ENCODE measurements at places on chromosomes 13 and 19.

- no peak for DNase-seq
Measured at GRCh38 chr19:23521471-23521870, 126.2 kb upstream of the ZNF91 start.

DNA sequence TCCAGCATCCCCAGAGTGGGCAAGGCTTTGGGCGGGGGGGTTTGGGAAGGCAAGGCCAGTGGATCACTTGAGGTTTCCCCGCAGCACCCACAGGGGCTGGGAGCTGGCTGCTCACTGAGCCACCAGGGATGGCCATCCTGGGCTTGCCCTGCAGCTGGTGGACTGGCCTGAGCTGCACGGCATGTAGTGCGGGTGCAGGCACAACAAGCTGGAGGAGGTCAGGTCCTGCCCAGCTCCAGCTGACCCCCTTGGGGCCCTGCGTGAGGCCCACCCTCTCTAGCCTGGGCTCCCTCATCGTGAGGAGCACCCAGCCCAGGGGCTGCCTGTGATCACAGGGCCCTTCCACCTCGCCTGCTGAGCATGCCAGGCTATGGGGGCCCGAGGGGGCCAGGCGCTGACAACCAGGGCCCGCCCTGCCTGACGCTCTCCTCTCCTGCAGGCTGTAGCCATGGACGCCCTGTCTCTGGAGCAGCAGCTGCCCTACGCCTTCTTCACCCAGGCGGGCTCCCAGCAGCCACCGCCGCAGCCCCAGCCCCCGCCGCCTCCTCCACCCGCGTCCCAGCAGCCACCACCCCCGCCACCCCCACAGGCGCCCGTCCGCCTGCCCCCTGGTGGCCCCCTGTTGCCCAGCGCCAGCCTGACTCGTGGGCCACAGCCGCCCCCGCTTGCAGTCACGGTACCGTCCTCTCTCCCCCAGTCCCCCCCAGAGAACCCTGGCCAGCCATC is 22.9 kb downstream of the COMP start:
- DNase-seq: no peak

DNA sequence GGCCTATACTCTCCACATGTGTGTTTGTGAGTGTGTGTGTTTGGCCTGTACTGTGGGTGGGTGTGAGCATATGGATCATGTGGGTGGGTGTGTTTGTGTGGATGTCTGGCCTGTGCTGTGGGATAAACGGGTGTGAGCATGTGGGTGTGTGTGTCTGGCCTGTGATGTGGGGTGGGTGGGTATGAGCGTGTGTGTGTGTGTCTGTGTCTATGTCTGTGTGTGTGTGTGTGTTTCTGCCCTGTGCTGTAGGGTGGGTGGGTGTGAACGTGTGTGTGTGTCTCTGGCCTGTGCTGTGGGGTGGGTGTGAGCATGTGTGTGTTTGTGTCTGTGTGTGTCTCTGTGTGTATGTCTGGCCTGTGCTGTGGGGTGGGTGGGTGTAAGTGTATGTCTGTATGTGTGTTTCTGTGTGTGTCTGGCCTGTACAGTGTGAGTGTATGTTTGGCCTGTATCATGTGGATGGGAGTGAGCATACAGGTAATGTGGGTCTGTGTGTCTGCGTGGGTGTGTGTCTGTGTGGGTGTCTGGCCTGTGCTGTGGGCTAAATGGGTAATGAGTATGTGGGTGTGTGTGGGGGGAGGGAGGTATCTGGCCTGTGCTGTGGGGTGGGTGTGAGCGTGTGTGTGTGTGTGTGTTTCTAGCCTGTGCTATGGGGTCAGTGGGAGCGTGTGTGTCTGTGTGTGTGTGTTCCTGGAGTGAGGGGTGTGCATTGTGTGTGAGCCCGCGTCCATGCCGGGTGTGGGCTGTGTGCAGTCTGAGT is 20.8 kb upstream of the KCTD15 start:
- DNase-seq: no peak

DNA sequence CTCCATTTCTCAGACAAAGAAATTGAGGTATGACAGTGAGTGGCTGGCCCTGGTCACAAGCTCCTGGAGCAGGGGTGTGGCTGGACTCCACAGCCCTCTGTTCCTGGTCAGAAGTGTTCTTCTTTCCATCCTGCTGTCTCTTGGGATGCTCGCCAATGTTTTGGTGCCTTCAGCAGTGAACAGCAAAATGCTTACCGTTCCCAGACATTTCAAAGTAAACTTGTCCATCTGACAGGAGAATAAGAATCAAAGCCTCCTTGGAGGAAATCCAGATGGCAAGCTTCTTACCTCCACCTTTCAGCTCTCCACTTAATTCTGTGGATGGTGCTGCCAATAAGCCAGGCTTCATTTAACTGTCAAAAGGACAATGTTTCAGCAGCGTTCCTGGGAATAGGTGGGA is 954.1 kb downstream of the UQCRFS1 start:
- no peak for DNase-seq

DNA sequence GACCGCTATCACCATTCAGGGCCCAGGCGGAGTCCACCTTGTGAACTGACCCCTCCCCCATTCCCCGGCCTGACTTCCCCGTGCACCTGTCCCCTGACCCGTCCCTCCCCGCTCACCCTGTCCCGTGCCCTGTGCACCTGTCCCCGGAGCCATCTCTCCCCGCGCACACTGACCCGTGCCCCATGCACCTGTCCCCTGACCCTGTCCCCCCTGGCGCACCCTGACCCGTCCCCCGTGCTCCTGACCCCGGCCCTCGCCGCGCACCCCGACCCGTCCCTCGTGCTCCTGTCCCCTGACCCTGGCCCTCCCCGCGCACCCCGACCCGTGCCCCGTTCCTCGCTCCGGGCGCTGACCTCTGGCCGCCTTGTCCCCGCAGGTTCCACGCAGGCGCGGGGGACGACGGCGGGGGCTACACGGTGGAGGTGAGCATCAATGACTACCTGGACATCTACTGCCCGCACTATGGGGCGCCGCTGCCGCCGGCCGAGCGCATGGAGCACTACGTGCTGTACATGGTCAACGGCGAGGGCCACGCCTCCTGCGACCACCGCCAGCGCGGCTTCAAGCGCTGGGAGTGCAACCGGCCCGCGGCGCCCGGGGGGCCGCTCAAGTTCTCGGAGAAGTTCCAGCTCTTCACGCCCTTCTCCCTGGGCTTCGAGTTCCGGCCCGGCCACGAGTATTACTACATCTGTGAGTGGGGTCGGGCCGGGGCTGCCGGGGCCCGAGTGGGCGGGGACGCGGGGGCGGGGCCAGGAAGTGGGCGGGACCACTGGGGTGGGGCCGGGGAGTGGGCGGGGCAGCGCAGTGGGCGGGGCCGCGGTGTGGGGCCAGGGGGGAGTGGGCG is 9.7 kb downstream of the EFNA2 start:
- no peak for DNase-seq

GRCh38 chr19:45376045-45376724 is 5.8 kb upstream of the ERCC2 start:
- no peak for DNase-seq

Measured in mesenteric fat pad (tissue), 1 donor.